ENCODE measurements at places on chromosomes 11 and 22. TPM values are rescaled to one million over a fixed set of nuclear protein-coding genes. Genes with fewer than 3 reads are reported as not detected.

Gene ASCC2
- total RNA-seq, result 38.6 TPM

- H3K27ac ChIP-seq, result peak overlapping the region; percentile 97
- peak overlapping the region; percentile 60 for H3K4me3 ChIP-seq
- H3K27me3 ChIP-seq, result no peaks in the 10 kb centered on the region
- no peak for DNase-seq
Measured at GRCh38 chr22:37675930-37676735, 697 bp downstream of the LGALS1 start.

DNA sequence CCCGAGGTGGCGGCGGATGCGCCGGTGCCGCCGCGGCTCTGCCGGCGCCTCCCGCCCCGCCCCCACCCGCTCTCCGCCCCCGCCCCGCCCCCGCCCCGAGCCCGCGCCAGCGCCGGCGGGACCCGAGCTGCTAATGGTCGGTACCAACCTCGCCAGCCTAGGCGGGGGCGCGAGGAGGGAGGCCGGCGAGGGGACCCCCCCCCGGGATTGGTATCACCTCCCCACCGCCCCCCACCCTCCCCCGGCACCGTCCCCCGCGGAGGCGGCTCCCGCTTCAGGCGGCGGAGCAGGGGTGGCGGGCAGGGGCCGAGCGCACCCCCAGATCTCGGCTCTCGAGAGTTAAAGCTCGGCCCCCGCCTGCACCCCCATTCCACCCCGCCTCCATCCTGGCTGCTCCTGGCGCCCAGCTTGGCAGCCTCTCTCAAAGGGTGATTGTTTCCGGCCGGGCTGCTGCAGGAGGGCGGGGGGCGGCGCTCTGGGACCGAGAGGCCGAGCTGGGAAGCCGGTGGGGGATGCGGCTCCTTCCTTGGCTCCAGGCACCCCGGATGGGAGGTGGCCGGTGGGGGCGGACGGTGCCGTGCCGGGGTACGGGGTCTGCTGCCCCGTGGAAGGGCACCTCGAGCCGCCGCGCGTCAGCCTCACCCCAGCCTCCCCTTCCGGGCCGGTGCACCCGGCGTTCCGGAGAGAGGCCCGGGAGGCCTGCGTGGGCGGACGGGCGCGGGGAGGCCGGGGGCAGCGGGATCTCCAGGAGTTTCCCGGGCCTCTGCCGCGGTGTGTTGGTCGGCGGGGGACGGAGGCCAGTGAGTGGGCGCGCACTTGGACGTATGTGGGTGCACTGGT is at the start of gene B3GAT1:
Gene B3GAT1, minus strand, starts transcription at position 40 of the 840 bp plus-strand sequence. CDS start 24,583 bp downstream, outside the sequence.
- no peak within 1 kb of the TSS for H3K27ac ChIP-seq
- peak within 1 kb of the TSS; percentile 3 for H3K4me3 ChIP-seq
- peak; percentile 58 for DNase-seq
- H3K36me3 ChIP-seq, result no peaks in the 10 kb centered on the region
- H3K4me1 ChIP-seq, result no peaks in the 10 kb centered on the region

DNA sequence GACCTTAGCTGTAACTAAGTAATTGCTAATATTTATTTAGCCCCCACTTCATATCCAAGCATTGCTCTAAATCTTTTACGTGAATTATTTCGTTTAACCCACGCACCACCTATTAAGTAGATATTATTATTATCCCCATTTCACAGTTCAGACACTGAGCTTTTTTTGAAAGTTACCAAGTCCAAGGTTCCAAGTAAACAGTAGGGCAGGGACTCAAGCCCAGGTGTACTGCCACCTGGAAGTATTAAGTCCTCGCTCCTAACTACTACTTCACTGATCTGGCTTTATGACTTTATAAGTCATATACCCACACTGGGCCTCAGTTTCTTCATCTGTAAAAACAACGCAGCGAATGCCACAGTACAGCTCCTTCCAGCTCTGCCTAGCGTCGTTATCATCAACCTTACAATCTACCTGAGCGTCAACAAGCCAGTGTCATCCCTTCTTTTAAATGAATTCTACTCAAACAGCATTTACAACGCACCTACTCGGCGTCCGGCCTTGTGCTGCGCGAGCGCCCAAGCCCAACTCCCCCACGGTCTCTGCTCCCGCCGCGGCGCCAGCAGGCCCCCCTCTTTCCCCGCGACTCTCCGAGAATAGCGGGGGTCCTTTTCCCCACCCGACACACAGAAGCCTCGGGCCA is 624 bp downstream of the TMEM41B start:
- H3K36me3 ChIP-seq, result no peaks in the 10 kb centered on the region
- no peaks in the 10 kb centered on the region for H3K27me3 ChIP-seq
- H3K27ac ChIP-seq, result peak overlapping the region; percentile 87
- peaks cover 8% of the 10 kb centered on the region for H3K4me1 ChIP-seq

Gene TSPAN18
- total RNA-seq, result 40.7 TPM

GRCh38 chr11:12998336-12998735 is 10.8 kb upstream of the RASSF10 start:
- H3K36me3 ChIP-seq, result no peaks in the 10 kb centered on the region
- no peaks in the 10 kb centered on the region for H3K4me1 ChIP-seq
- H3K4me3 ChIP-seq, result no peak overlapping the region
- H3K27ac ChIP-seq, result no peak overlapping the region
- DNase-seq, result no peak
- H3K27me3 ChIP-seq, result no peaks in the 10 kb centered on the region
